ENCODE measurements at places on chromosomes 6 and 20. TPM values are rescaled to one million over a fixed set of nuclear protein-coding genes. Genes with fewer than 3 reads are reported as not detected.

Gene CFAP61
- 5.0 TPM for total RNA-seq

Gene VARS1
- total RNA-seq, result 204 TPM

Gene SLPI
- not detected for total RNA-seq

Gene BMP7
- 8.7 TPM for total RNA-seq

Gene ECT2L
- total RNA-seq, result 2.7 TPM

Gene VSX1
- total RNA-seq, result not detected

Gene CLPSL1
- total RNA-seq, result not detected

Gene ESR1
- total RNA-seq, result not detected

Gene ZDHHC14
- 5.1 TPM for total RNA-seq

Gene PLCB4
- total RNA-seq, result 28.9 TPM

Gene SPTLC3
- total RNA-seq, result not detected

Gene TPD52L1
- total RNA-seq, result not detected

Gene TRIM15
- total RNA-seq, result not detected

Gene MICA
- 0.42 TPM for total RNA-seq

Gene NOTCH4
- 4.9 TPM for total RNA-seq

Gene PSORS1C2
- total RNA-seq, result 0.49 TPM

Gene HEY2
- total RNA-seq, result 2.1 TPM

Gene TULP1
- total RNA-seq, result not detected

Gene PACRG
- total RNA-seq, result not detected

Gene TAAR9
- total RNA-seq, result not detected

Gene SLC32A1
- 0.59 TPM for total RNA-seq

Gene ANKRD6
- total RNA-seq, result 31.9 TPM

Gene SCGN
- 1.2 TPM for total RNA-seq

Gene BIRC7
- not detected for total RNA-seq

Gene PTPRA
- total RNA-seq, result 59.5 TPM

Gene CPXM1
- 28.1 TPM for total RNA-seq

Gene NR2E1
- not detected for total RNA-seq

Gene MAP7
- total RNA-seq, result 2.2 TPM

Gene GZF1
- 28.3 TPM for total RNA-seq

Gene BPIFB2
- not detected for total RNA-seq

Gene ZC3H12D
- total RNA-seq, result 48.7 TPM

Gene RTEL1
- total RNA-seq, result 36.3 TPM

Gene RPL7L1
- 80.2 TPM for total RNA-seq

Gene VGLL2
- total RNA-seq, result not detected

Gene IMPG1
- 0.51 TPM for total RNA-seq

Gene OXT
- not detected for total RNA-seq

Gene NRSN1
- total RNA-seq, result 5.7 TPM

Gene SPDEF
- not detected for total RNA-seq

Gene MTRF1L
- 31.4 TPM for total RNA-seq

Gene CITED2
- total RNA-seq, result 66.5 TPM

Gene FAM162B
- not detected for total RNA-seq

Gene SYTL3
- total RNA-seq, result 2.8 TPM

Gene CRISP2
- total RNA-seq, result not detected

Gene POPDC3
- total RNA-seq, result 10.9 TPM

Gene UBE2V1
- 149 TPM for total RNA-seq

Gene TREML1
- total RNA-seq, result not detected

All from glutamatergic neuron (in vitro differentiated cells).